Esophagus muscularis mucosa (tissue), 4 donors: ENCODE measurements at places on chromosomes 4 and X. TPM values are rescaled to one million over a fixed set of nuclear protein-coding genes. Genes with fewer than 3 reads are reported as not detected.

DNA sequence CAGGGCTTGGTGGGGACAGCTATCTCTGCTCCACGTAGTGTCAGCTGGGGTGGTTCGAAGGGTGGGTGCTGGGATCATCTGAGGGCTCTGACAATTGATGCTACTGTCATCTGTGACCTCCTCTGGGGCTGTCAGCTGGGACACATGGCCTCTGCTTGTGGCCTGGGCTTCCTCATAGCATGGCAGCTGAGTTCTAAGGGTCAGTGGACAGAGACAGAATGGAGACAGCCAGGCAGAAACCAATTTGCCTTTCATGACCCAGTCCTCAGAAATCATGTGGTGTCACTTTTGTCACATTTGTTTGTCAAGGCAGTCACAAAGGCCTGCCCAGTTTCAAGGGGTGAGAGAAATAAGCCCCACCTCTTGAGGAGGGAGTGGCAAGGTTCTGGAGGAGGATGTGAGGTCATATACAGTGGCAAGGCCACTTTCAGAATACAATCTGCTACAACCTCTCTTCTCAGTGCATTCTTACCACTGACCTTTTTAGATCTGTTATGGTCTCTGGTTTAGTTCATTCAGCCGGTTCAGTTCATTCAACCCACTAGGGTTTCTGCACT lies 103.6 kb upstream of the BCOR start:
- DNase-seq = no peak

- no peak for DNase-seq
Observed at GRCh38 chr4:112167794-112168193, 22.5 kb downstream of the FAM241A start.

GRCh38 chr4:144633215-144633614 lies 12.7 kb upstream of the HHIP start:
- no peak for DNase-seq

DNA sequence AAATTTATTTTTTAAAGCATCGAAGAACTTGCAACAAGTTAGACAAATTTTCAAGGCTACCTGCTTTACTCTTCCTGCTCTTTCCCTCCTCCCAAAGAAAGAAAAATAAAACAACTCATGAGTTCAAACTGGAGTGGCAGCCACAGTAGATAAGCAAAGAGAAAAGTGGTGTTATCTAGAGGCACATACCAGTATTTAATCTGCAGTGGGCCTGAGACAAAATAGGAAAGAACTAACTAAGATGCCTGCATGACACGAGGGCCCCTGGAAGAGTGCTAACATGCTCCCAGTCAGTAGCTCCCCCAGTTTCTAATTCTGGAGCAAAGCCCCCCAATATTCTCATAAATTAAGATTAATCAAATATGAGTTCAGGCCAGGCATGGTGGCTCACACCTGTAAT lies 7.9 kb downstream of the ARL9 start:
- no peak for DNase-seq

Gene GPR119
- total RNA-seq = not detected

DNA sequence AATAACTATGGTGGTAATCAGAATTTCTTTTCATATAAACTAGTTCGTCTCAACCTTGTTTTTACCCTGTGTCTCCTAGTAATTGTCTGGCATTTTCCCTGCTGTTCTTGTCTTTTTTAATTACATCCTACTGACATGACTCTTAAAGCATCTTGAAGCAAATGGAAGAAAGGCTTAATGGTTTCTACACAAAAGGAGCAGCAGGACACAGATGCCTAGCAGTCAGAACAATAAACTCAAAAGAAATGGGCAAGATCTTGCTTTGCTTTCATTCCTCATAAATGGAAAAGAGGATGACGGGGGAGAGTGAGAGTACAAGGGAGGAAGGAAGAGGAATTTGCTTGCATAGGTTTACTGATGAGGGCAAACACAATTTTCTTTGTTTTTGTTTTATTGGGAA lies 293.2 kb upstream of the EMCN start:
- no peak for DNase-seq

DNA sequence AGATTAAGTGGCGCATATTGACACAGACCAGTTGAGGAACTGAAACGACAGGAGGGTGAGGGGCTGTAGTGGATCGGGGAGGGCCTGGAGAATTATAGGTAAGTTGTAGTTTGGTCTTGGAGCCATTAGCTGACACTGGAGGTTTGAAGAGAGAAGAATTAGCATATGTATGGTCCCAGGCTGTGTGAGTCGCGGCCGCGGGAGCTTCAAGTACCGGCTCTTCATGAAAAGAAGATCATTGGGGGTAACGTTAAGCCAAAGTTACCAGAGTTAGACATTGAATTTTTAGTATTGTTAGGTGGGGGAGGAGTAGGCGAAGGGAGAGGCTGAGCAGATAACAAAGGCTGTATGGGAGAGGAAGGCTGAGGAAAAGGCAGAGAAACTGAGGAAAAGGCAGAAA lies 56.5 kb downstream of the ZNF674 start:
- DNase-seq = no peak

GRCh38 chr4:54818481-54818880 lies 160.7 kb downstream of the KIT start:
- DNase-seq = no peak

- no peak for DNase-seq
Observed at GRCh38 chr4:158010361-158010760, 162.5 kb downstream of the GASK1B start.

Gene PABPC4L
- total RNA-seq = 1.4 TPM
